Lower lobe of right lung (tissue), 2 donors: ENCODE measurements at places on chromosomes 3 and 15. TPM values are rescaled to one million over a fixed set of nuclear protein-coding genes. Genes with fewer than 3 reads are reported as not detected.

The PTH1R gene
- 14.5 TPM for total RNA-seq

The CFAP161 gene
- 7.4 TPM for total RNA-seq

The FNDC3B gene
- 153 TPM for total RNA-seq

The C3orf52 gene
- total RNA-seq, result 16.4 TPM

The RARRES1 gene
- 65.8 TPM for total RNA-seq

The CX3CR1 gene
- total RNA-seq, result 14.1 TPM

The CTDSPL gene
- total RNA-seq, result 60.3 TPM

The PAQR5 gene
- 30.6 TPM for total RNA-seq

The ATG3 gene
- 58.4 TPM for total RNA-seq

The SEMA7A gene
- 4.6 TPM for total RNA-seq

The MAPKAPK3 gene
- total RNA-seq, result 68.6 TPM
